ENCODE measurements at places on chromosomes 4 and X.
A peak's percentile ranks its signal among the peaks of the same experiment; 100 is the strongest.

DNA sequence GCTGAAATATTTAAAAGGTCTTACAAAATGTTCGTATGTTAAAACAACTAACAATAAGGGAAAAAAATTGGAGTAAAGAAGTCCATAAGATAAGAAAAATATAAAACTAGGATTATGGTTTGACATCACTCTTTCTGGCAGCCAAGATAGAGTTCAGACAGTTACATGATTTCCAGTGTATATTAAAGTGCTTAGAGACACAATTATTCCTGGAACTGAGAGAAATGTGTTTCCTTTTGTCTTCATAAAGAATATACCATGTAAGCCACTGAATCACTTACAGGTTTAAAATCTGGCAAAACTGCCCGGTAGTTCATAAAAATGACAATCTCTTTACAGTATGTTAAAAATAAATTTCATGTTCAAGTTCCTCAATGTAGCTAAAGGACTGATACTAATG lies 538.7 kb upstream of the ATOH1 start:
- DNase-seq = no peak

- DNase-seq = no peak
These were observed 71.2 kb downstream of the CXCL13 start for GRCh38 chr4:77676842-77677241.

- DNase-seq = no peak
These were observed 38.1 kb downstream of the NAA11 start for GRCh38 chr4:79287718-79288117.

DNA sequence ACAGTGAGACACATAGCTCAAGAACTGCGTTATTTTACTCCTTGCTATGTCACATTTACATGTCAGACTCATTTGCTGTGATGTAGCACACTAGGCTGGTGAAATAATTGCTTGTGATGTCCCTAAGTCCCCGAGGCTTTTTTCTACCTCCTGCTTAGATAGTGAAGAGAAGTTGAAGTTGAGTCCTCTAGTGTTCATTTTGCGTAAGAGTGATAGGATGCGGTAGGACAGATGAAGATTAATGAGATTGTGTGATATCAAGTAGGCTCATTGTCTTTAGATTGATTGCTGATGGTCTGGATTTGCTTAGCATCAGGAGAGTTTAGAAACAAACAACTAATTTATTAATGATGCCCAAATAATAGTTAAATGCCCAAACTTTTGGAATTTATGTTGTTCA lies 173.6 kb upstream of the NUDT6 start:
- no peak for DNase-seq

DNA sequence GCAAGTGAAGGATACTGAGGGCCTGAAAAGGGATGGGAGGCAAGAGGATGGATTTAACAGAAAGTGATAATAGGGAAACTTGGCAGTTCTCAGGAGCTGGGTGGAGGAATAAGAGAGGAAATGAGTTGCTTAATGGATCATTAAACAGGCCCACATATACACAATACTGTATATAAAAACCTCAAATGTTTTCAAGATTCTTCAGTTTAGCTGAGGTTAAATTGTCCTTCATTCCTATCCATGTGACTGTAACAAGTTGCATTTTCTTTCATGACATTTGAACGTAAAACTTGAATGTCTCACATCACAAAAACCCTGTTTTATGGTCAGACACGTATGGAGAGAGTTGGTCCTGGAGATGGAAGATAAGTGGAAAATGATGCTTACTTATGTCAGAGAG lies 76.5 kb upstream of the PLAC8 start:
- no peak for DNase-seq

- no peak for DNase-seq
These were observed 65.0 kb upstream of the MAGEB2 start for GRCh38 chrX:30150196-30150895.

- no peak for DNase-seq
These were observed 84.7 kb downstream of the HPRT1 start for GRCh38 chrX:134544513-134545151.

- no peak for DNase-seq
These were observed 31.4 kb upstream of the PJA1 start for GRCh38 chrX:69196666-69197065.

- DNase-seq = peak; percentile 36
These were observed 250.5 kb downstream of the TECRL start for GRCh38 chr4:64158648-64159326.

- DNase-seq = no peak
These were observed at the start of gene TMEM185A for GRCh38 chrX:149631234-149632165. TMEM185A (minus strand) TSS chrX:149631792; CDS start chrX:149631580, 212 bp downstream.

- DNase-seq = no peak
These were observed 65.7 kb downstream of the ZFYVE28 start for GRCh38 chr4:2352729-2353221.

- DNase-seq = no peak
These were observed 8.9 kb upstream of the IRAK1 start for GRCh38 chrX:154028502-154029184.

- DNase-seq = no peak
These were observed 69.4 kb upstream of the ZNF518B start for GRCh38 chr4:10526429-10527222.

DNA sequence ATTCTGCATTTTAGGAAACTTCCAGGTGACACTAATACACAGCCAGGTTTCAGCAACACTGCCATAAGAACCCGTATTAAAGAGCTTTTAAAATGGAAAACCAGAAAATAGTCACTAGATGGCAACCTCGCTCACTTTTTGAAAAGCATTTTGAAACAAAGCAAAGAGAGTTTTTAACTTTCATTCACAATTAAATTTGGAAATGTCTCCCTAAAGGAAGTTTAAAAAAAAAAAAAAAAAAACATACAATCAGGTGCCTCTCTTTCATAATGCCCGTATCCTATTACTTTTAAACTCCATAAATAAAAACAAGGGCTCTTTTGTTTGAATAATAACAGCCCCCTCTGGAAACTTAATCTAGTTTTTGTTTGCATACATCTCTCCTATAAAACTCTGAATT lies 20.3 kb downstream of the MEPE start:
- DNase-seq = no peak

DNA sequence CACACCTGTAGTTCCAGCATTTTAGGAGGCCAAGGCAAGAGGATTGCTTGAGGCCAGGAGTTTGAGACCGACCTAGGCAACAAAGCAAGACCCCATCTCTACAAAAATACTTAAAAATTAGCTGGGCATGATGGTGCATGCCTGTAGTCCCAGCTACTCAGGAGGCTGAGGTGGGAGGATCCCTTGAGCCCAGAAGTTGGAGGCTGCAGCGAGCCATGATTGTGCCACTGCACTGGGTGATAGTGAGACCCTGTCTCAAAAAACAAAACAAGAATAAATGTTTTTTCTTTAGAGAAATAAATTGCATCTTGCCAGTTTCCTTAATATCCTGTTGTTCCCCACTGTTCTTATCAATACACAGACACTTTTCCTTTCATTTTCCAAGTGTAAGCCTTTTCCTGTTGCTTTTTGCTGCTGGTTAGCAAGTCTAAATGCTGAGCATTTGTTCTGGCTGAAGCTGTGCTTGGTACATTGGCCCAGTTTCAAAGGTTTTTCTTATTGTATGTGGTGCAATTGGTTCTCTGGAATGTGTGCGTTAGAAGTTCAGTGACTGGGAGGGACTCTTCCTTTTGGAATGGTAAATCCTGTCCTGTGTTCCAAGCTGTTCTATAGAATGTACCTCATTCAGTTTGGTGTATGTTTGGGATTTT lies 98.2 kb downstream of the AFF1 start:
- DNase-seq = no peak

DNA sequence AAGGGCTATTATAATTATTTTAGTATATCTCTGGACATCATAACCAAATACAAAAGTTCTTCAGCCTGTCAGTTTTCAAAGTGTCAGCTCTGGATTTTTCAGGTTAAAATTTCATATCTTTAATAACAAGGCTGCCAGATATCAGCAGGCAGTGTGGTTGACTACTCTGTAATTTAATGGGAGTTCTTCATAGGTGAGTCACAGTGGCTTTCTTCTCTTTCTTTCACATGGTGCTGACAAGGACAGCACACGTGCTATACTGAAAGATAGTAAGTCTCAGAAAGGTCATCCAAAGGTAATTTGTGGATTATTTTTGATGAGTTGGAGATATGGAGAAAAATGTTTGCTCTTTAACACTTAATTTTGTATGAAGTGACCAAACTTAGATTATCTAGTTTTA lies 43.2 kb downstream of the GALNT7 start:
- DNase-seq = no peak

DNA sequence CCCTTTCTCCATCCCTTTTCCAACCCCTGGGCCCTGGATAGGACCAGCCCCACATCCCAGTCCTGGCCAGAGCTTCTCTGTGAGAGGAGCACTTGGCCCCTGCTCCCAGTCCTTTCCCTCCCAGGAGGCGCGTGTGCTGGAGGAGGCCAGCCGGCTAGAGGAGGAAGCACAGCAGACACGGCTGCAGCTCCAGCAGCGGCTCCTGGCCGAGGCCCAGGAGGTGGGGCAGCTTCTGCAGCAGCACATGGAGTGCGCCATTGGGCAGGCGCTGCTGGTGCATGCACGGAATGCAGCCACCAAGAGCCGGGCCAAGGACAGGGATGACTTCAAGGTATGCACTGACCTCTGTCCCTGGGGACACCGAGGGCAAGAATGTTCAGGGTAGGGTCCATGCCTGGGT lies 87.5 kb downstream of the EVC start:
- DNase-seq = no peak

GRCh38 chr4:8637456-8637984 lies 45.0 kb downstream of the CPZ start:
- DNase-seq = no peak

DNA sequence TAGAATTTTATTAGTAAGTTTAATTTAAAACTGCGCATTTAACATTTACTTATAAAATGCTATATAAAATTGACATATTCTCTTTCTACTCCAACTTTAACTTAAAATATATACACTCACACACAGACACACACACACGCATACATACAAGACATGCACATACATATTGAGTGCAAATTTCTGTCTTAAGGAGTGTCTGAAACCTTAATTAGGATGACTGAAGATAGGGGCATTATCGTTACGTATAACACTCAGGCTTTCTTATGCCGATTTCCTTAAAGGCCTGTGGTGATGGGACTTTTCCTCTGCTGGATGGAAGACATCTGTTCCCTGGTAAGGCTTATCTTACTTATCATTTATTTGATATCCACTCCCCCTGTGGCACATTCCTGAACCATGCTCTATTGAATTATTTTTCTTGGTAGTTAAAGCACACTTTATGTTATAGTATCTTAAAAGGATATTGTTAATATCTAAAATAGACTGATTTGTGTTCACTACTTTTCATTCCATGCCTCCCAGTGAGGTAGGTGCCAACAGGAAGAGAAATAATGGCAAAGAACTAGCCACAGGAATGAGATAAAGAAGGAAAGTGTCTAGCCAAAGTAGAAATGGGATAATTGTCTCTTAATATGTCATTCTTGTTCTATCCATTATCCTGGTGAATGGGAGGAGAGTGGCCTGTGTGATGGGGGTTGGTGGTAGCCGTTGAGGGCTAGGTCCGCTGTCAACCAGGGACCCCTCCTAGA lies 92.9 kb upstream of the GPRIN3 start:
- DNase-seq = no peak

- peak; percentile 44 for DNase-seq
These were observed at the start of gene CNOT6L for GRCh38 chr4:77818602-77819403. CNOT6L (minus strand) TSS chr4:77819368; CDS start chr4:77819308, 60 bp downstream.

DNA sequence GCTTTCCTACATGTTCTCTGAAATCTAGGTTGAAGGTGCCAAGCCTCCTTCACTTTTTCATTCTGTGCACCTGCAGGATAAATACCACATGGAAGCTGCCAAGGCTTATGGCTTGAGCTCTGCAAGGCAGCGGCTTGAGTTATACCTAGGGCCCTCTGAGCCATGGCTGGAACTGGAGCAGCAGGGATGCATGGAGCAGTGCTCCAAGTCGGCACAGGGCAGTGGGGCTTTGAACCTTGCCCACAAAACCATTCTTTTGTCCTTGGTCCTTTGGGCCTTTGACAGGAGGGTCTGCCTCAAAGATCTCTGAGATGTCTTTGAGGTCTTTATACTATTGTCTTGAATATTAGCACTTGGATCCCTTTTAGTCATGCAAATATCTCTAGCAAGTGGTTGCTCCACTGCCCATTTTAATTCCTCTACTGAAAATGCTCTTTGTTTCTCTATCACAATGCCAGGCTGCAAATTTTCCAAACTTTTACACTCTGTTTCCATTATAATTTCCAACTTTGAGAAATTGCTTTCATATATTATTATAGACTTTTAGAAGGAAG lies 536.2 kb upstream of the KLHL4 start:
- no peak for DNase-seq

GRCh38 chr4:100372432-100372831 lies 145.4 kb downstream of the EMCN start:
- DNase-seq = no peak

GRCh38 chr4:109764376-109764775 lies 34.5 kb upstream of the PLA2G12A start:
- DNase-seq = no peak

- no peak for DNase-seq
These were observed 16.0 kb downstream of the XK start for GRCh38 chrX:37701588-37701987.

- no peak for DNase-seq
These were observed 181.9 kb downstream of the SPRY1 start for GRCh38 chr4:123578276-123579029.

DNA sequence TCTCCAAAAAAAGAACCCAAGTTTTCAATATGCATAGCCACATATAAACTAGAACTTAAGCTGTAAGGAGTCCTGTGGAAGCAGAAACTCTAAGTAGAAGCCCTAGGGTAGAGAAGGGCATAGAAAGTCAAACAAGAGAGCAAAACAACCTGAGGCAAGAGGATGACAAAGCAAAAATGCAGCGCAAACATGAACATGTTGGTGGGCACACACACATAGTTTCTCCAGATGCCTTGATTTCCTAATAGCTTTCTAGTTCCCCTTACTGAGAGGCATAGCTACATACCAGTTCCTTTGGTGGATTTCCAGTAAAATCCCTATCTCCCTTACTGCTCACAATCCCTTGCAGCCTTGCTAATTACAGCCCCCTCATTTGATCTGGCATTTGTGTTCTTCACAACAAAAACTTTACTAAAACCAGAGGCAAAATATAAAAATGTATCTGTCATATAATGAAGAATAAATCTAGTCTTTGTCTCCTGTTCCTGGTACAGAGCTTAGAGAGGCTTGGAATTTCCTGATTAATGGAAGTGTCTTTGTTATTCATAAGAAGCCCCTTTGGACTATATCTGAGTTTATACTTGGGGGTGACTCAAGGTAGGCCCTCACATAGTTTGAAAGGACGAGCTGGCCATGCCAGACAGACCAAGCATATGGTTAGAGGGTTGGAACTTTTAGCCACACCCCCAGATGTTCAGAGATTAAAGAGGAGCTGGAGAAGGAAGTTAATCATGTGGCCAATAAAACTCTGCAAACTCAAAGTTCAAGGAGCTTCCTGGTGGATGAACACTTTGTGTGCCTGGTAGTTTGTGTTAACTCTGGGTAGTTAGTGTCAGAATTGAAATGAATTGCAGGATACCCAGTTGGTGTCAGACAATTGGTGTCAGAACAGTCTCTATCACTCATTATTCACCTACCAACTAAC lies 52.7 kb upstream of the ZCCHC13 start:
- no peak for DNase-seq
